Activated T-helper 9 cell treated with anti-CD3 and anti-CD28 coated beads, Interleukin-2, amount 50 U/mL, for 16 hours (primary cell): ENCODE measurements at places on chromosomes 5 and 9.

- no peak for DNase-seq
Observed at GRCh38 chr9:109205526-109205925, 38.5 kb upstream of the FRRS1L start.

DNA sequence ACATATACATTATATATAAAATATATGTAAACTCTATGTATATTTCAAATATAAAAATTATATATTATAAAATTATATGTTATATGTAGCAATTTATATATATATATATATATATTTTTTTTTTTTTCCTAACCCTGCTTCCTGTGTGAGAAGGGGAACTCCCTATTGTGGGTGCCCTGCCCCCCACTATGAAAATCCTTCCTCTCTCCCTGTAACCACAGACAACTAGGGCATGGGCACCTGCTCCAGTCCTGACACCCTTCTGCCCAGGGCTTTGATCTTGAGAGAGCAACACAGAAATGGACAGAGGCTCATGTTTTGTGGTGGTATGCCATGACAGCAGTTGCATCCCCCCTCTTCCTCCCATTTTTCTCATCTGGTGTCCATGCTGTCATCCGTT, 148.7 kb upstream of the IL12B start:
- DNase-seq: no peak

DNA sequence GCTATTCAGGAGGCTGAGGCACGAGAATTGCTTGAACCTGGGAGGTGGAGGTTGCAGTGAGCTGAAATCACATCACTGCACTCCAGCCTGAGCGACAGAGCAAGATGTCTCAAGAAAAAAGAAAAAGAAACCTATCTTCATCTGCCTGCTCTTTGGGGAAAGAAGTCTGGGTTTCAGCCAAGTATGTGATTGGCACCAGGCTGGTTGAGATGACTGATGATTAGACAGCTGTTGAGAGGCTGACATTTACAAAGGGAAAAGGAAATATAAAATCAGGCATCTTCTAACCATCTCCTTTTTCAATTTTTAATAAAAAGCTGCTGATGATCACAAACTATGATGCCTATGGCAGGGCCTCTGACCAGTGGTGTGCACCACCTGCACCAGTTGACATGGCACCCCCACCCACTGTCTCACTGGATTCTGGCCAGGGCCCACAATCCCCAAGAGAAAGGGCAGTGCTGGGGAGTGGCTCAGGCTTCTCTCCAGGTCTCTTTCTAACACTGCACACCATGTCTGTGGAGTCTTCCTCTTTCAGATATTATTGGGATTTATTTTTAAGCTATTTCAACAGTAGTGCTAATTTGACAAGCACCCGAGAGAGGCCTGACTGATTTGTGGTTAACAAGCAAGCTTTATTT, 17.2 kb upstream of the C5orf15 start:
- DNase-seq: no peak

GRCh38 chr5:80662108-80662507, 7.3 kb upstream of the DHFR start:
- no peak for DNase-seq

DNA sequence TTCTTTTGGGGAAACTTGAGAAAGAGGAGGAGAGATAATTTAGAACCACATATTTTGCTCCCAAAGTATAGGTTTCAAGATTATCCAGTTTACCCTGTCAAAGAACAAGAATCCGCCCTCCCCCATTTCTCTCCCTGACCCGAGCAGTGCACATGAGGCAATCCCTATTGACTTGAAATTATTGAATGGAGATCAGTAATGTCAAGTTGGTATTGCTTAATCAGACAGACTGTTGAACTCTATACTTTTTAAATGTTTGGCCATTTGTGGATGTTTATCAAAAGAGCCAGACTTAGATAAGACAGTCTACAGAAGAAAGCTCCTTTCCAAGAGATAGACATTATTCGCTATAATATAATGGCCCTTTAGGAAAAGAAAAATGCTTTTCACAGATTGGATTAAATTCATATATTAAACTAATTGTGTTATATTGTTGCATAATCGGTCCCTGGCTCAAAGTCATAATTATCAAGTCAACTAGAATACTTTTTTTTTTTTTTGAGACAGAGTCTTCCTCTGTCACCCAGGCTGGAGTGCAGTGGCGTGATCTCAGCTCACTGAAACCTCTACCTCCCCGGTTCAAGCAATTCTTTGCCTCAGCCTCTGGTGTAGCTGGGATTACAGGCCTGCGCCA, 5.3 kb downstream of the SLC25A25 start:
- no peak for DNase-seq

DNA sequence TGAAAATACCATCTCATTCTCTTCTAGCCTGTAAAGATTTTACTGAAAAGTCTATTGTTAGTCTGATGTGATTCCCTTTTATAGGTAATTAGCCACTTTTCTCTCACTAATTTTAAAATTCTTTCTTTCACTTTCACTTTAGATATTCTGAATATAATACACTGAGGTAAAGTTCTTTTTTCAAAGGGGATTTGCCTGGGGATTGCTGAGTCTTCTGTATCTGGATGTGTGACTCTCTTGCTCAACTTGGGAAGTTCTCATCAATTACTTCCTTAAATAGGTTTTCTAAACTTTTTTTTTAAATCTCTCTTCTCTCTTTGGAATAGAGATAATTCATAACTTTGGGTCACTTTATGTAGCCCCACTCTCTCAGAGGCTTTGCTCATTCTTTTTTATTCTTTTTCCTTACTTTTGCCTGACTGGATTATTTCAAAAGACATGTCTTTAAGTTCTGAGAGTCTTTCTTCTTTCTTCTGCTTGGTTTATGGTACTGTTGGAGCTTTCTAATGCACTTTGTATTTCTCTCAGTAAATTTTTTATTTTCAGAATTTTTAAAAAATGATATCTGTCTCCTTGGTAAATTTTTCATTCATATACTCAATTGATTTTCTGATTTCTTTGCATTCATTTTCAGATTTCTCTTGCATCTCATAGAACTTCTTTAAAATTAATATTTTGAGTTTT, 55.9 kb upstream of the IL12B start:
- DNase-seq: no peak

GRCh38 chr5:111299067-111299481, 74.9 kb downstream of the CAMK4 start:
- no peak for DNase-seq

- DNase-seq: no peak
Observed at GRCh38 chr9:71816916-71817451, 48.7 kb upstream of the CEMIP2 start.

DNA sequence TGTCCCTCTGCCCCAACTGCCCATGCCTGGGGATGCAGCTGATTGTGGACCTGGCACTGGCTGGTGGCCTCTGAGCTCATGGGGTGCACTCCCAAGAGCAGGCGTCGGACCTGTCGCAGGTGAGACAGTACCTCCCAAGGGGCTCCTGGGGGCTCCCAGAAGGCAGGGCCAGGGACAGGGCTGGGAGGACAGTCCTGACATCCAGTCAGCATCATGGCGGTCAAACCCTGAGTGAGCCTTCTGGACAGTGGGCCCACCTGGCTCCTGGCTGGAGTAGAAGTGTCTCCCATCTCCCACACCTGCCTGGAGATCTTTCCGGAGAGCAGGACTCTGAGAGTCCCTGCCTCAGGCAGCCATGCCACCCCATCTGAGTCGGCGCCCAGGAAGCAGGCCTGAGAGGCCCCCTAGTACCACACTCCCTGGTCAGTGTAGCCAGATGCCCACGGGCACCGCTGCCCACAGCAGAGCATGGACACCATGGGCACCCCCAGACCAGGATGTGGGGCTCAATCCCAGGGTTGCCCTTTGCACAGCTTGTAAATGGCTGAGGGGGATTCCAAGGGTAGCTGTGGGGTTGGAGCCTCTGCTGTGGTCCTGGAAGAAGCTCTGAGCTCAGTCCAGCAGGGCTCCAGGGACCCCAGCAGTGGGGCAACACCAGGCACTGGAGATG, 6.6 kb downstream of the LCN9 start:
- DNase-seq: no peak

GRCh38 chr5:110956280-110956912, 115.1 kb upstream of the TSLP start:
- DNase-seq: no peak
